ENCODE measurements at places on chromosomes 3 and 15.

GRCh38 chr15:47950447-47950846, 170.3 kb upstream of the SLC24A5 start:
- DNase-seq: no peak

- DNase-seq: no peak
These were observed 276.3 kb downstream of the RYR3 start for GRCh38 chr15:33586786-33587697.

DNA sequence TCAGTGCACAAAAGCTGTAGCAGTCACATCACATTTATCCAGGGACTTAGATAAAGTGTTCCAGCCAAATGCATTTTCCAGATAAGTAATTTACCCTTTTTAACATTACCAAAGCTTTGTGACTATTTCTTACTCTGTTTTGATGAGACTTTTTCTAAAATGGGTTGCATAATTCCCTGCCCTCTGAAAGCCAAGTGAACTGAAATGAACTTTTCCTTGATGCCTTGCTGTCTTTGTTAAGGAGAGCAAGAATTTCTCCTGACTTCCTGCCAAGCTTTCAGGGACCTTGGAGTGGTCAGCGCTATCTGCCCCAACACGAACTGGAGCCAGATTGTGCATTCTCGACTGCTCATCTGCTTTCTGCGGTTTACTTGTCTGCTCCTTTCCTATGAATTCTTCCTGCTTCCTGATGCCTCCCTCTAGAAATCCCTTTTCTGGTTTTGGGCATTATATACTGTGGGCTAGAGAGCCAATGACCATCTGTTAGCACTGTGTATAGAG, 34.8 kb downstream of the EIF4E3 start:
- DNase-seq: no peak

DNA sequence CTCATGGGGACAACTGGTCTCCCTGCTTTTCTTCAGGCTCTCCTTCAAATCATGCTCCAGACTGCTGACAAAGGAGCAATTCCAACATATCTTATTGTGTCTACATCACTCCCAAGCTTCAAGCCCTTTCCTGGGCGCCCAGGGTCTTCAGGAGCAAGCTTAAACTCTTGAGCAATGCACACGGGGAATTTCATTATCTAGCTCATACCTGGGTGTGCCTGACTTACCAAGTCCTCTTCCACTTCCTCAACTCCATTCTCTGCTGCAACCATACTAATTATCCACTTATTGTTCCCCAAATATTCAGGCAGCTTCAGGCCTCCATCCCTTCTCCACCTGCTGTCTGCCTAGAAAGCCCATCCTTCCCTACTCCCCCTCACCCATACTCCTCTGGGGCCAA, 50.6 kb downstream of the B3GNT5 start:
- no peak for DNase-seq

DNA sequence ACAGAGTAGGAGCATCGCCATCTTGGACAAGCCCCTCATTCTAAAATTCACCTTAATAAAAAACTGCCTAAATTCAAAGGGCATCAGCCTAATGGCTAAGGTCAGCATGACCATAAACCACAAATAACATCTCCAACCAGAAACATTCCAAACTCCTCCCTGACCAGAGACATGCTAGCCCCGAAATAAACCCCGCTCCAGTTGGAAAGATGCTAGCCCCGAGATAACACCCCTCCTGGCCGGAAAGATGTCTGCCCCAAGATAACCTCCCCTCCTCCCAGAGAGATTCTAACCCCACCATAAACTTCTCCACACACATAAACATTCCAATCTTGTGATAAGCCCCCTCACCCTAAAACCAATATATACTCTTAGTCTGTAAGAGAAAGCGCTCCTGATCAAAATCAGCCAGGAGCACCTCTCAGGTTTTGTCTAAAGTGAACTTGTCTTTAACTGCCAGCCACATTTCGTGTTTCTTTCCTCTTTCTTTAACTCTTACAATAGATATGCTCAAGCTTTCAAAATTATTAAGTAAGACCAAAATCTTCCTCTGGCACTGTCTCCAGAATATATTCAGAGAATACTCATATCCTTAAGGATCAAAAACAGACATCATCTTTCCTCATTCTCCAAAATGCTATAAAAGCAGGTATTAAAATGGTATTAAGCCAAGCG, 104.1 kb downstream of the GSK3B start:
- no peak for DNase-seq

GRCh38 chr15:80173022-80173759, 20.4 kb downstream of the FAH start:
- DNase-seq: peak; percentile 81

DNA sequence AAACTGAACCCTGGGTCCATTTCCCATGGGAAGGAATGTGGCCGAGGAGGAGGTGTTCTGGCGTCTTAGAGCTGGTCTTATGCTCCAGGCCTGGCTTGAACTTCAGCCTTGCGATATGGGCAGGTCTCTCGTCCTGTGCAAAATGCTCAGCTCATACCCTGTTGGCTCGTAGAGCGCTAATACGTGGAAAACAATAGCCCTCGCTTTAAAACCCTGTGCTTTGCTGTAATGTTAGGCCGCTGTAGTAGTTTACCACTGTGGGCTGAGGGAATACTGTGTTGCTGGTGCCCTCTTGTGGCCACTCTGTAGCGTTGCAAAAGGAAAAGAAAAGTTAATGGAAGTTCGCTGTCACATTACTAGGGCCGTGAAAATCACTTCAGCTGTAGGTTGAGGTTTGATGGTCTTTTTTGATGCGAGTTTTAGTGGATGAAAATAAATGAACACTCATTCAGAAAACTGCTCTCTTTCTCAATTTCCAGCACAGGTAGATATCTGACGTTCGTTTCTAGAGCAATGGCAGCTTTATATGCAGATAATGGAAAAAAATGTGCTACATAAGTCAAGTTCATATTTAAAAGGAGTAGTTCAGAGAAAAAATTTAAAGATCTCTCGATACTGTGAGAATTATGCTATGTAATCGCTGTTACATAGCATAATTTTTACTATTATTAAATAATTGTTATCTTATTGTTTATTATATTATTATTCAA, 92.9 kb downstream of the MCTP2 start:
- DNase-seq: peak; percentile 72

- no peak for DNase-seq
These were observed 24.1 kb downstream of the CBLB start for GRCh38 chr3:105844704-105845103.

- DNase-seq: no peak
These were observed 954 bp downstream of the CLDN11 start for GRCh38 chr3:170419557-170420087.

DNA sequence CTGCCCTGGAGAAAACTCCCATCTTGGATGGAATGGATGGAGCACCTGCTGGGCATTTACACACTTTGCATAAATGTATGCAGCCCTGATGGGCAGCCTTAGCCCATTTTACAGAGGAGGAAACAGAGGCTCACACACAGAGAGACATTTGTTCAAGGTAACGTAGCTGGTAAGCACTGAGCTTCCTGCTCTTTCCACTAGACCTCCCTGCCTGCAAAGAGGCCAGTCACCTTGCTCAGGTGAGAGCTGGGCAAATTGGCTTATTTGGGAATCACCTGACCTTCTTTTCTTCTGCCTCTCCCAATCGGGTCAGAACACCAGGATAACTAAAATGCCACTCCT, 51.4 kb upstream of the FLNB start:
- no peak for DNase-seq

GRCh38 chr3:150635076-150635475, 32.0 kb downstream of the SELENOT start:
- no peak for DNase-seq

- DNase-seq: no peak
These were observed 17.6 kb downstream of the C15orf62 start for GRCh38 chr15:40787344-40787841.

DNA sequence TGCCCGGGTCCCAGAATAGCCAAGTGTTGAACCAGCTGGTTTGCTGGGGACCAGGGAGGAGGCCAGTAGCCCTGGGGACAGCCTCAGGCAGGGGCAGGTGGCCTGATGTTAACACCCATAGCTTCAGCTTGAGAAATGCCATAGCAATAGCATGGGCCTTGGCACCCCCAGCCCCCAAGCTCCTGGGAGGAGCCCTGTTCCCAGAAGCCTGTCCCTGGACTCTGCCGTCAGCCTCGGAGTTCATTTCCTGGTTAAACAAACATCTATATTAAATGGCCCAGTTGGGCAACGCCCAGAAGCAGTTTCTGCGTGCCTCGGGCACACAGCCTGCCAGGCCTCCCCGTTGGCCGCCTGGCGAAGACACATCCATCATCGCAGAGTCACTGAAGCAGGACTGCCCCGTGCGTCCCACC, 58.2 kb downstream of the FGD5 start:
- DNase-seq: no peak

- DNase-seq: no peak
These were observed 4.5 kb downstream of the GPR156 start for GRCh38 chr3:120280566-120280965.

DNA sequence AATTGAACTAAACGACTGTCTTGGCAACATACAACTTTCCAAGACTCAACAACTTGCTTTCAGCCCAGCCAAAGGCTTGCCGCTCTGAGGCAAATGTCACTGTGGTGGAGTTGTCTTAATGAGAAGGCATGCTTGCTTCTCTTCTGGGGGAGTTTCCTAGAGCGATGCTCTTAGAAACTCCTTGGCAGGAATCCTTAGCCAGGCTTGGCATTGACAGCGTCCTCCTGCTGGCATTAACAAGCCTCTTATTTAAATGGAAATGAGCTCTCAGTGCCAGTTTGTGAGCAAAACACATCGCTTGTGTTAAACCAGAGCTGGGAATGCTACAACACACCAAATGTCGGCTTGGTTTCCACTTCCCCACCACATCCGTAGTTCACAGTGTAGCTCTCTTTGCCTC, 265.5 kb upstream of the TPRG1 start:
- no peak for DNase-seq

GRCh38 chr3:194910414-194910984, 224.8 kb downstream of the FAM43A start:
- no peak for DNase-seq

- no peak for DNase-seq
These were observed 40.1 kb downstream of the TRIM71 start for GRCh38 chr3:32857921-32858320.

DNA sequence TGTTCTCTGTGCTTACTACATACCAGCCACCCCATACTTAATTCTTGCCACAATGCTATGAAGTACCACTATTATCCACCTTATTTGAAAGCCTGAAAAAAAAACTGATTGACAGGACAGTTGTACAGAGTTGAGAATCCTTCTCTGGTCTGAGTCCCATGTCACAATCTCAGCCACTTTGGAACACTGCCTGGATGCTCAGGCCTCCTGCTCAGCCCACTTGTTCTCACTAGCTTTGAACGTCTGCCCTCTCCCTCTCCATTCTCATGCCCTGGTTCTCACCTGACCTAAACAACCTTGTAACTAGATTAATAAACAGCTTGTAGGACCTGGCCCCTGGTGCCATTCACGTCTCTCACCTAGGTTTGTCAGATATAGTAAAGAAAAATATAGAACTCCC, 53.9 kb downstream of the TRIM69 start:
- DNase-seq: no peak

All from HEK293T (cell line).